ENCODE measurements at places on chromosomes 2 and 18.

DNA sequence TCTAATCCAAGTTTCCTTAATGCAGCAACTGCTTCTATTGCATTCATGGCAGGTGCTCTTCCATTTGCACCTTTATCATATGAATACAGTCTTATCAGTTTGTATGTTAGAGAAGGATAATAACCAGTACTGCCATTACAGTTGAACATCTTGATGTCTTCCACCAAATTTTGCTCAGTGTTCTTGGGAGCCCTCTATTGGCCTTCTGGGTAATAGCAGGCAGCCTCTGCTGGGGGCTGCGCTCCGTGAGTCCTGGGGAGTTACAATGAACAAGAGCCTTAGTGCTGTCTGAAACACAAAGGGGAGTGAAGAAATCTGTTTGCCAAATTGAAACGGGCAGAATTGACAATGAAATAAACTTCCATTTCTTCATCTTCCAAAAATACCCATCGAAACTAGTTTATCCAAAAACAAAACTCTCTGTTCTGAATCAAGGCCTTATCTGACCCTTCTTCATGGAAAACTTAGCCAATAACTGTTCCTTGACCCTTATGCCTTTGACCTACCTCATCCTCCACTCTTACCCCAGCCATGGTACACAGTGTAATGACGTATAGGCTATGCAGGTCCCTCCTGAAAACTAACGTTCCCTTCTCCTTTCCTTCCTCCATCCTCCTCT is 79.9 kb downstream of the ALK start:
- peak; percentile 51 for DNase-seq

DNA sequence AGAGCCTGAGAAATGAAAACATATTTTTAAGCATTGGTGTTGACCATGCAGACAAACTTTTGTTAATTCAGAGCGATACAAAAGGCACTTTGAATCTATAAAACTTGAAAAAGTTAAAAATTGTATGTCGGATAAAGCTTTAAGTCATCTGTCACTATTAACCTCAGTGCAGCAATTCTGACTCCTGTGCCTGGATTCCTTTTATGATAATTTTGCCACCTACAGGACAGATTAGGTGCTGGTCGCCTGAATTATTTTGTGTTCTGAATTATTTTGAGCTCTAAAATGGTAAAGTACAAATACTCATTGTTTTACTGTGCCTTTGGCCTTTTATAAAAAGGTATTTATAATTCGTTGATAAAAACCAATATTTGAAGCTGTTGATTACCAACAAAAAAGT is 19.4 kb upstream of the RNF138 start:
- DNase-seq = peak; percentile 32

DNA sequence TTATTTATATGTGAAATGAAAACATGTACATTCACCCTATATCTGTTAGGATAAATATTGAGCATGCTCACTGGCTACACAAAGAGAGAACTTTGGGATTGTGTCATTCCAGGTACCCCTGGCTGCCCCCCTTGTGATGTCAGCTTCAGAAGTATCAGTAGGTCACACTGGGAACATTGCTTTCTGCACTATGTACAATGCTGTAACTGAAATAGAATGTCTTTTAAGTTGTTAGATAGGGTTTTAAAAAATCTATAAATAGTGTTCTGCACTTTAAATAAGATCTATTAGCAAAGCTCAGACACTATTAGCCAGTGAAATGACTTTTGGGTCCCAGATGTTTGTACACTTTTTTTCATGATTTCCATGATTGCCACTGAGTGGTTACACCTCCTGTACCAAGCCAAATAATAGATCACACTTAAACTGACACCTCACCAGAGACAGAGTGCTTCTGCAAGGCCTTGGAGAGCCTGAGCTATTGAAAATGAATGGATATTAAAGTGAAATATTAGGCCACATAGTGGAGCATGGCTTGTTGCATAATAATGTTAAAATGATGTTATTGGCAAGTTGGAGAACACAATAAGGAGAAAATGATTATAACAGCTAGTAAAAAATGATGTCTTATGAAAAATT is 297.0 kb upstream of the NXPH2 start:
- DNase-seq = no peak

- no peak for DNase-seq
These were observed 92.7 kb downstream of the ZNF516 start for GRCh38 chr18:76402026-76402990.

DNA sequence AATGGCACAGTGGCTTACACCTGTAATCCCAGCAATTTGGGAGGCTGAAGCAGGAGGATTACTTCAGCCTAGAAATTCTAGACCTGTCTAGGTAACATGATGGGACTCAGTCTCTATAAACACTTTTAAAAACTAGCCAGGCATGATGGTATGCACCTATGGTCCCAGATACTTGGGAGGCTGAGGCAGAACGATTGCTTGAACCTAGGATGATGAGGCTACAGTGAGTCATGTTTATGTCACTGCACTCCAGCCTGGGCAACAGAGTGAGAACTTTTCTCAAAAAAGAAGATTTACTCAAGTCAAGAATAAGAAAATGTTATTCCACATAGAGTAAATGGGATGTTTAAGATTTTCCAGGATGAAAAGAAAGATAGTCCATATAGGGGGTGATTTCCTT is 158.6 kb downstream of the HNMT start:
- no peak for DNase-seq

DNA sequence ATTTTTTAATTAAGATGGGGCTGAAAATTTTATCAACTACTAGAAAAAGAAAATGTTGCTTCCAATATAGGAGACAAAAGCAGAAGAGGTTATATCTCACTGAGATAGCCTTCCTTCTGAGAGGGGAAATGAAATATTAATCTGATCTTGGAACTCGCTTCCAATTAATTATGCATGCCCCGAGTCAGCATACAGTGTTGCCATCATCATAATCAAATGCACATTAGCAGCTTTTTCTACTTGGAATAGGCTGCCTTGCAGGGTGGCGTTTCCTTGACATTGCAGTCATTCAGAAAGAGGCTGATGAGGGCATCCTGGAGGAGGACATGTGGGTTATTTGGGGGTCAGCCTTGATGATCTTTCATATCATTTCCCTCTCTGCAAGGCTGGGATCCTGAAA is 18.4 kb upstream of the RPL37A start:
- no peak for DNase-seq

DNA sequence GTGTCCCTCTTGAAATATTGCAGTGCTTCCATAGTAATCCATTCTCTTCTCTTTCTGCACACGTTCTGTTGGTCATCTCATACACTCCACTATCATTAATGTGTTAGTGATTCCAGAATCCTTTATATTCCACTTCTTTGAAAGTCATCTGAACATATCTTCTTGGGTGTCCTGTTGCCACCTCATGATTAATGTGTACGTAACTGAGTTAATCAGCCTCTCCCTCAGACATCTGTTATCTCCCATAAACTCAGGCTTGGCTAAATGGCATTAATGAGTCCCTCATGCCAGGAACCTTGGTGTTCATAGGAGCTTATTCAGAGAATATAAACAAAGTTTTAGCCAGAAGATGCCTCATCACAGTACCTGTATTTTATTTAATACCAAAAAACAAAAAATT is 126.4 kb downstream of the NCOA1 start:
- no peak for DNase-seq

DNA sequence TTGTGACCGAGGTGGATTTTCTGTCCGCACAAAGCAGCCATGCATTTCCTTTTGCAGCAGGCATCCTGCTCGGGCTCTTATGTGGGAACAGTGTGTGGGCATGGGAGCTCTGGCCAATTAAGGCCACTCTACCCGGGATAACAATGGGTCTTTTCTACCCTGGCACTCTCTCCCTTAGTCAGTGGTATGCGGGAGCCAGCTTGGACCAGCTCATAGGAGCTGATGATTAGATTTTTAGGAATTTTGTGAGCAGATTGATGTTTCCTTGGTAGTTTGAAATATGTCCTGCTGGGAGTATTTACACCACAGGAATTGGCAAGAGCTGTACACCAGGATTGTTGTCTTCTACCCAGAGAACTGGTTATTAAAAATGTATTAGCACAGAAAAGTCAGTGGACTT is 89.3 kb downstream of the SPP2 start:
- no peak for DNase-seq

DNA sequence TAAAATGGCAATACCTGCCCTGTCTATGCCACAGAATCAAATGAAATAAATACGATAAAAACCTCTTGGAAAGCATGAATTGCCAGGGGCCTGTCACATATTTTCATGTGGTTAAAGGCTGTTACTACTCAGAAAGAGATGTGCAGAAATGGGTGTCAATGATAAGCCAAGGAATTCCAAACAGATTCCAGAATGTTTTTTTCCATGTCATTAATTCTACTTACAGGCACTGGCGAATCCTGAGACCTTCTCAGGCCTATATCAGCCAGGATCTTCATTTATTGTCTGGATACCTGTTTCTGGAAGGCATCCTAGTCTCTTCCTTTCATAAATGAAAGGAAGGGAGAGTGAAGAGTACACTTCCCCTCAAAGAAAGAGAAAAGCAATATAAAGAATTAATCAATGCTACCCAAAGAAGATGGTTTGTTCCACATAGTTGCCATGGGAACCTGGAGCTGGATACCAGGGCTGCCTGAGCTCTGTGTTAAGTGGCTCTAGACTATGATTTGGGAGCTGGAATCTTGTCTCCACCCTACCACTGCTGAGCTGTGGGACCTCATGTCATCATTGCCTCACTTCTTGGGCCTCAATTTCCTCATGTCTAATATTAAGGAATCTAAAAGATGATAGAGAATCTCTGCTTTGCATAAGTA is 335.1 kb upstream of the SKOR2 start:
- DNase-seq = no peak

- no peak for DNase-seq
These were observed 256.4 kb downstream of the BCL2 start for GRCh38 chr18:63063171-63063570.

DNA sequence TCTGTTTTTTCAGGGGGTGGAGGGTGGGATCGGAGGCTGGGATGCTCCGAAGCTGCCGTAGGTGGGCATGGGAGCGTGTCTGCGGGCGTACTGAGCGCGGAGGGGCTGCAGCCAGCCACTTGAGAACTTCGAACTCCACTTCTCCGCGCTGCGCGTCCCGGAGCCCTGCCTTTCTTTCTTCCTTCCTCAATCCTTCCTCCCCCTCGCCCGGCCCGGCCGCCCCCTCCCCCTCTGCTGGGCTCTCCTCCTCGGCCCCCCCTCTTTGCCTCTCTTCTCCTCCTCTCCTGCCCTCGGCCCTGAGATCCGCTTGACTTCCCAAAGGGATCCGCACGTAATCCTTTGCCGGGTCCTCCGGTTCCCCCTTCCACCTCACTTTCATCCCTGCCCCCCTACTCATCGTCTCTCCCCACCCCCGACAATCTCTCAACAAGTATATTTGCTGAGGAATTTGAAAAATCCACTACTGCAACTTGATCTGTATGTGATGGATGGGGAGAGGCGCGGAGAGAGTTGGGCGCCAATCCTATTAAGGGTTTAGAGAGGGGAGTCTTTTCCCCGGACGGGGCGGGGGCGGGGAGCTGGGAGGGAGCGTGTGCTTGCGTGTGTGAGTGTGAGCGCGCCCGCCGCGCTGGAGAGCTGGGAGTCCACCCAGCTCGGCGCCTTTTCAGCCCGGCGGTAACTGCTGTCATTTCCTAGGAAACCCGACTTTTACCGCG is 1.1 kb downstream of the GLI2 start:
- DNase-seq = peak; percentile 34
